ENCODE measurements at places on chromosomes 1 and 21. TPM values are rescaled to one million over a fixed set of nuclear protein-coding genes. Genes with fewer than 3 reads are reported as not detected.

- DNase-seq: no peak
Observed at GRCh38 chr1:205652984-205653383, 21.2 kb upstream of the ELK4 start.

- DNase-seq: no peak
Observed at GRCh38 chr1:33512226-33513011, 40.0 kb downstream of the ZSCAN20 start.

- DNase-seq: no peak
Observed at GRCh38 chr1:32240140-32240951, 6.7 kb upstream of the FAM167B start.

- no peak for DNase-seq
Observed at GRCh38 chr1:63575340-63575826, 17.8 kb upstream of the PGM1 start.

- DNase-seq: no peak
Observed at GRCh38 chr1:178733972-178734371, 8.9 kb downstream of the RALGPS2 start.

- no peak for DNase-seq
Observed at GRCh38 chr1:39261712-39262221, 57.3 kb downstream of the MACF1 start.

GRCh38 chr1:54998677-54999076, at the start of gene BSND:
TSS of gene BSND (plus strand) at chr1:54998933. CDS start at chr1:54999187, 254 bp downstream.
- no peak for DNase-seq

GRCh38 chr1:15994590-15995351, 9.3 kb upstream of the SRARP start:
- DNase-seq: peak; percentile 20

- no peak for DNase-seq
Observed at GRCh38 chr1:185353124-185353523, 36.1 kb upstream of the IVNS1ABP start.

DNA sequence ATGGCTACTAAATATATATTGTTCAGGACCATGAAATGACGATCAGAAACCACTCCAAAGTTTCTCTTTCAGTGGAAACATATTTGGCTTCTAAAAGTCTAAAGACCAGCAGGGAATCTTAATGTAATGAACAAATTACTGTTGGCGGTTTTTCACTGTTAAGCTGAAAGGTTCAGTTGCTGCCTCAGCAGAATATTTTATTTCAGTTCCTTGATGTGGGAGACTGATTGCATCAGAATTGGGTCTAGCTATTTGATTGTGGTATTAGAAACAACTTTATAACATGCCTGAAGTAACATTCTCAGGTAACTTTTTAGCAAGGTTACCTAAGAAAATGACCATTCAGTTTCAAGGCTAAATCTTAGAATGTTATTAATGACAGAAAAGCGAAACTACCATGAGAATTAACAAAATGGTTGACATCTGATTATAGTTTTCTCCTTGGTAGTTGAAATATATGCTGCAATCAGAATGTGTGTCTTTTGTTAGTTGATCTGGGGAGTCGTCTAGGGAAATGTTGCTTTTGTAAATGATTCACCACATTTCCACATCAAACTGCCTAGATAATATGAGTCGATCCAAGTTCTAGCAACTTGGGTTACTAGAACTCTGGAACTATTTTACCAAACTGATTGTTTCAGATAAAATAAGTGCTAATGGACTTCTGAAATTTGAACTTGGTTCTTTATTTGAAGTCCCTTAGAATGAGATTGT, 200.4 kb downstream of the HMCN1 start:
- DNase-seq: no peak

GRCh38 chr1:226987179-226987536, 47.1 kb downstream of the COQ8A start:
- no peak for DNase-seq

- DNase-seq: no peak
Observed at GRCh38 chr1:41478118-41478748, 6.2 kb downstream of the EDN2 start.

DNA sequence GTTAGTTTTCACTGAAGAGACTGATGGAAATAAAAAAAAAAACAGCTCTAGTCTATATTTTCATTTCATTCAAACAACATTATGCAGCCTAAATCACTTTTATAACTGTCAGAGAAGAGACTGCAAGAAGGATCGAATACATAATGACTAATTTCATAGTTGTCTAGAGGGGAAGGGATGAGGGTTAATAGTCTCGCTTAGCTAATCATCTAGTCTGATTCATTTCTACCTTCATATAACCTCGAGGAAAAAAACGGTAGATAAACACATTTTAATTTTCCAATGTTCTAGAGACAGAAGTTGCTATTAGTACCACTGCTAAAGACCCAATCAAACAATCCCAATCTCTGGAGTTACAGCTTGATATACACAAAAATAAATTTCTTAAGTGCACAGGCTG, 3.5 kb downstream of the FUBP1 start:
- no peak for DNase-seq

- no peak for DNase-seq
Observed at GRCh38 chr1:202007805-202008489, 2.4 kb upstream of the ELF3 start.

- no peak for DNase-seq
Observed at GRCh38 chr21:28402616-28402989, 590.1 kb downstream of the LTN1 start.

The SPRR3 gene
- not detected for total RNA-seq

The ALG14 gene
- total RNA-seq: 3.1 TPM

The PRXL2B gene
- total RNA-seq: 28.4 TPM

The HPCA gene
- 0.62 TPM for total RNA-seq

The ZBTB8B gene
- total RNA-seq: 0.02 TPM

The DNAI4 gene
- 1.7 TPM for total RNA-seq

The PPIAL4G gene
- 0.05 TPM for total RNA-seq

The TLR5 gene
- total RNA-seq: 0.34 TPM

The C1orf94 gene
- not detected for total RNA-seq

The FRRS1 gene
- total RNA-seq: 1.2 TPM

The KPRP gene
- total RNA-seq: not detected

The TACSTD2 gene
- 0.07 TPM for total RNA-seq

All from activated T-helper 2 cell treated with anti-CD3 and anti-CD28 coated beads, Interferon-gamma antibody, Interleukin-2, Interleukin-4, amounts not matched to agents 10 μg/mL and 5 μg/mL and 100 μg/mL, durations not matched to agents 14 hours and 24 hours and 36 hours (primary cell).